MV-4-11 (cell line): ENCODE measurements at places on chromosomes 6 and 20.

DNA sequence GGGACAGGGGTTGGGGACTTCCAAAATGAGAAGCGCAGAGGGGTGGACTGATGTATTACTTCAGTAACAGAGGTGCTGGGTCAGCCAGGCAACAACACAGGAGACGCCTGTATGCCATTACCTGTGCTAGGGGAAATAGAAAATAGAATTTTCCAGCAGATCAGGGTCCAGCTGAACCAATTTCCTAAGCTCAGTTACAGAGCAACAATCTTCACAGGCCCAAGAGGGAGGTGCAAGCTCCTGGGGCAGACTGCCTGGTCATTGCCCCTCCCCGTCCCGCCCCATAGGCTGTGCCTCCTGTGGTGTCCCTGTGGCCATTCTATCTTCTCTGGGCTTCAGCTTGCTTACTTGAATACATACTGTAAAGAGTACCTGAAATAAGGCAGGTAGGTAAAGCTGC, 3.7 kb downstream of the KCNK5 start:
- no peak for DNase-seq

- DNase-seq: no peak
These were observed 14.3 kb upstream of the SIRT5 start for GRCh38 chr6:13559968-13560650.

- no peak for DNase-seq
These were observed 25.7 kb upstream of the MLIP start for GRCh38 chr6:54085541-54085940.

DNA sequence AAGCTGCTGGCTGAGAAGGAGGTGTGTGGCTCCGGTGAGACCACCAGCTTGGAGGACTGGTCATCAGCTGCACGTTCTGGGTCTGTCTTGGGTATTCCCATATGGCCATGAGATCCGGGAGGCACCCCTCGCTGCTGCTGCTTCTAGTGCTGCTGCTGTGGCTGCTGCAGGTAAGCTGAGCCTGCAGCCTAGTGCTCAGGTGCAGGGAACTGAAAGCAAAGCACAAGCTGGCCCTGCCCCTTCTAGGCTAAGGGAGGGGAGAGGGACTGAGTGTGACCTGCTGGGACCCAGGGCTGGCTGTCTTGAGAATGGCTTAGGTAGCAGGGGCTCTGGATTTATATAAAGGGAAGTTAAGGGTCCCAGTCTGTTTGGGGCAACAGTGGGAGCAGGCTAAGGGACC, 403 bp downstream of the CDH26 start:
- DNase-seq: no peak

DNA sequence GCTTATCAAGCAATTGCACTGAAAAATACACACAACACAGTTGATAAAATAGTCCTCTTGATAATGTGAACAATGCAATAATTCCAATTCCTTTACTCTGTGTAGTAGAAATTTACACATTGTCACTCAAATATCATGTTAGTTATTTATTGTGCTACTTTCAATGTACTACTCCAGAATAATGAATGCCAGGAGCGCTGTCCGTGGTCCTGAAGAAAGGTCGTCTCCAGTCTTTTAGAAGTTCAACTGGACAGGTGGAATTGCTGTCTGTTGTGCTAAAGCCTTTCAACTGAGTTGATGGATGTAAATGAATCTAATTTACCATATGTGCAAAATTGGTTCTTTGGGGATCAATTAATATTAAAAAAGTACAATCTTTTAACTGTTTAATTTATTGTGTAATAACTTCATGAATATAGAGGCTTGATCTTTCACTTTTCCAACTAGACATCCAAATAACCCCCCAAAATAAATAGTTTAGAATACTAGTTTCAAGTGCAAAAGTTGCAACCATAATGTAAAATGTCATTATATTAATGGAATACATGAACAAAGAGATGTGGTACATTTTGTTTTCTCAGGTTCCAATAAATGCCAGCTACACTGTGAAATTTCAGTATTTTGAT, 3.2 kb downstream of the GRIK2 start:
- peak; percentile 20 for DNase-seq

GRCh38 chr20:38764567-38765318, 16.5 kb downstream of the ACTR5 start:
- peak; percentile 76 for DNase-seq
